ENCODE measurements at places on chromosomes 1 and 21.

DNA sequence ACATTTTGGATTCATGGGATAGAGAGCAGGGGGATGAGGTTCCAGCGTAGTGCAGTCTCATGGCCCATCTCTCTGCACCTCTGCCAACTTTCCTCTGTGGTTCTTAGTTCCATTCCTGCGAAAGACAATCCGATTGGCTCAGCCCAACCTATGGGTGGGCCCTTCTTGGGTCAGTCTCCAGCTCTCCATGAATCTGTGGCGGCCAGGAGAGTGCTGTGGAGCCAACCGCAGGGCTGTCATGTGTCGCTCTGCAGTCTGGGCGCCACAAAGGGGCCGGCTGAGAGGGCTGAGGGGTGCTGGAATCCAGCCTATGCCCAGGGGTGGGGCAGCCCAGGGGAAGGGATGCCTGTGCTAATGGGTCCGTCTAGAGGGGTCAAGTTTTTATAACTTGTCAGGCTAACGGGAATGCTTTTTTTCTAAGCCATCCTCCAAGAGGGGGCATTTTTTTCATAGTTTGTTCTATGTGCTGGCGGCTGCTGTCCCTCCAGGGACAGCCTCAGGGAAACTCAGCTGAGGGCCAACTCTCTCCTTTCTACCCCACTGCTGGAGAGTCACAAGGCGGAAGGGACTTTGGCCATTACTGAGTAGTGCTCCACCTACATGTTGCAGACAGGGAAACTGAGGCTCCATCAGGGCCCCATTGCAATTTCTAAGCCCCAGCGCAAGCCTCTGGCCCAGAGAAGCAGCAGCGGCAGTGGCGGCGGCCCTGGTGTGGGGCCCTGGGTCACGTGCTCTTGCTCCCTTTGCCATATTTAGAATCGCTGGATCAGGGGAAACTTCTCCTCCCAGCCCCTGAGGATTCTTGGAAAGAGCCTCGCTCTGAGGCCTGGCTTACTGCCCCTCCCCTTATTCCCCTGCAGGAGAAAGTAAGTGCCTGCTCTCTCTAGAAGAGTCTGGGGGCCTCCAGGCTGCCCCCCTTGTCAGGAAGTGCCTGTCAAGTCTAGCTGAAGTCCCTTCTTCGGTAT, 23.4 kb downstream of the KCNQ4 start:
- no peak for DNase-seq

DNA sequence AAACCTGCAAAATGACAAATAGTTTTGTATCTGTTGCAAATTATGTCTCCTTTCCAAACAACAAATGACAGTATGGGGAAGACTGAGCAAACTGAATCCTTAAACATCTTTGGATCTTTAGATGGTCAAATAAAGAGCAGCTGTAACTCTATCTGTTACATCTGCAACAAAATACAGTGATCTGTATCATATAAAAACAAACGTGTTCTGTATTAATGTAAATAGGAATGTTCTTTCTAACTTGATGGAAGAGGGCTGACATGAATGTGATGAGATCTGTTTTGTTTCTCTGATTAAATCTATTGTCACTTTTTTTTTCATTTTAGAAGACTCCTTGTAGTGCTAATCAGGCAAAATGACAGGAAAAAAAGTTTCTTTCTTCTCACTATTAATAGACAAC, 159.5 kb downstream of the GPATCH2 start:
- no peak for DNase-seq

DNA sequence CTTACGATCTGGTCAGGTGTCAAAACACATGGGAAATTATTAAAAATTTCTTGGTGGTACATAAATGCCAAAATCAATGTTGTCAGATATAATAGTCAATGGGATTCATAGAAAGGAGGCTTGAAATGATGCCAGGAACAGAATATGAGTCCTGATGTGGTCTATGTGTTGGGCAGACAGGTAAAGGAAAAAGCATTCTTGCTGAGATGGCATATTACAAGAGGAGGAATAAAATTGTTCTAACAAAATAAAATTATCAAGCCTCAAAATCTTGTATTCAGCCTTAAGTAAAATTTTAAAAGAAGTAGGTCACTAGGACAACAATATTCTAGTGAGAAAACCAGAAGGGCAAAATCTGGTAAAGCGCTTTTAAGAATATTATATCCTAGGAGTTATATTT, 30.9 kb upstream of the EDEM3 start:
- no peak for DNase-seq

DNA sequence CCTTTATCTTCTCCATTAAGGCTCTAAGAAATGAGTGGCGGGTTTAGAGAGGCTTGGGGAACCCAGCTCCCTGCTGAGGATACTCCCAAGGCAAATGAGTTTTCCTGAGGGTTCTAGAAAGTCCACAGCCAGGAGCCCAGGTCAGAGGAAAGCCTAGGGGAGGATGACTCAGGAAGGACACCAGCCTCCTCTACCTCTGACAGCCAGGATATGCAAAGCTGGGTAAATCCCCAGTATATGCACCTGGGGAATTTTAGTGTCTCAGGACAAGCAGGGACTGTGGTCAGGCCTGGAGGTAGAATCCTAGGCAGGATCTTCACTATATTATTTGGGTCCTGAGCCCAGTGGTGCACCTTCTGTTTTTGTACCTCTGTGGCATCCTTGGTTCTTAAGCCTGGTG, 23.5 kb upstream of the WNT4 start:
- no peak for DNase-seq

DNA sequence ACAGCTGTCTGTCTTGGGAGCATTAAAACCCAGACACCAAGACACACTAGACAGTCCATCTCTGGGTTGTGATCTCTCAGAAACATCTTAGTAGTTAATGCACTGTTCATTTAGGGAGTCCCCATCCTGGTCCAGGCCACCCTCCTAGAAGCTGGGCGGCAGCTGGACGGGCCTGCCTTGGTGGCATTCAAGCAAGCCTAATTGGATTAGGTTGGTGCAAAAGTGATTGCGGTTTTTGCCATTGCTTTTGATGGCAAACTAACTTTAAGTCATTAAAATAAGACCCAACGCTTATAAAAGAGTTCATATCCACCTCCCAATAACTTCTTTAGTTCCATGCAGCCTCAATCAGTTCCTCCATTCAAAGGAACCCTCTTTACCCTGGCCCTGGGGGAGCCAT, 21.7 kb downstream of the ATP5PO start:
- DNase-seq = peak; percentile 67

All from retina (tissue), 1 donor.